Brain (organoid and tissue), 16 donors: ENCODE measurements at places on chromosomes 13 and 19.

- DNase-seq, result no peak
These were observed 4.9 kb upstream of the SLC25A15 start for GRCh38 chr13:40784540-40784939.

GRCh38 chr13:101026736-101027398 lies 352.3 kb upstream of the TMTC4 start:
- DNase-seq, result no peak

- DNase-seq, result no peak
These were observed 26.2 kb downstream of the CSNK1G2 start for GRCh38 chr19:1967087-1967608.

DNA sequence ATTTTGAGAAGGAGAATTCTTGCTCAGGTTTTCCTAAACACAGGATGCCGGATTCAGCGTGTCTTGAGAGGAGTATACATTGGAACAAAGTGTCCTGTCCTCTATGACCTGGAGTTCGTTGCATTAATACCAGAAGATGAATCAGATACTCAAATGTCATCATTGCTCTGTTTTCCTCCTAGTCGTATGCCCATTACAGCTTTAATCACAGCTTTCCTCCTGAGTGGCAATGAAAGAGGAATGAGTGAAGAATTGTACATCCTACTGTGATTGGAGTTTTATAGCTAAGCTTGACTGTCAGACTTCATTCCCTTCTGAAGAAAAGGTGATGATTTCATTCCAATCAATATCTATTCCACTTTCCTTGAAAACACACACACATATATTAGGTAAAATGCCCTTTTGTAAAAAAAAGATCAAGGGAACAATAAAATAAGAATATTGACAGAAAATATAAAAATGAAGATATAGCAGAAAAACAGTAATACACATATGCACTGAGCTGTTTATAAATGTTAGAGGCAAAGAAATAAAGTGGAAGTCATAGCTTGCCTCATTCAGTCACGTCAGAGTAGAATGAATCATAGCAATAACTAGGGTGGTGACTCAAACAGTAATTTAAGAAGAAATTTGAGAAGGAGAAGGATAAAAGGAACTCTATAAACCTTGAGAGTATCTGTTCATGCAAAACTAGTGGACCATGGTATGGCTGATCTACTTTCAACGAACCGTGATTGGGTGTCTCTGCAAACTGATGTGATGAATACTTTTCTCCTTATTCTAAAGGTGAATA lies 501.5 kb downstream of the SUCLA2 start:
- DNase-seq, result no peak

DNA sequence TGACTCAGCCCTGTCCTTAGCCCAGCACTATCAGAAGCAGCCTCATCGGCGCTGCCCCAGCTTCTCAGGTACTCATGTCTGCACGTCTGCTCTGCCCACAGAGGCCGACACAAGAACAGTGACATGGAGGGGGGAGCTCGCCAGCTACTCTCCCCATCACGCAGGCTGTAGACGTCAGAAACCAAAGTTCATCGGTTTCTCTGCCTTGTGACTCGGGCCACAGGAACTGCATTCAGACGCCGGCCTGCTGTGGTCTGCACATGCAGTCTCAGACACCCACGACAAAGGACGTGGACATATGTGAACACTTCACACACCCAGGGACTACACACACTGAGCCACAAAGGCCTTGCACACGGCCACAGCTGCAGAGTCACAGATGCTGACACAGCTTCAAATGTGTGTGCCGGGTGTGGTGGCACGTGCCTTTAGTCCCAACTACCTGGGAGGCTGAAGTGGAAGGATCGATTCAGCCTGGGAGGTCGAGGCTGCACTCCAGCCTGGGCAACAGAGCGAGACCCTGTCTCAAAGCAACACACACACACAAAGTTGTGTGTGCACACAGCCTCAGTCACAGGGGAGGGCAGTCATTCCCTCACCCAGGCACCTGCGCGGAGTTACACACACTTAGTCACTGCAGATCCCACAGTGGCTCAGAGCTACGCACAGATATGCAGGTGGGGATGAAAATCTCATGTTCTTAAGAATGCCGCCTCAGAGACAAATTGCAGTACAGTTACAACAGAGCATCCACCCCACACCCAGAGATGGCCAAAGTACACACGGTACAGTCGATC lies 4.9 kb upstream of the ZFP36 start:
- no peak for DNase-seq
